ENCODE measurements at places on chromosomes 7 and 10.

- peak; percentile 79 for DNase-seq
These were observed 8.7 kb upstream of the BHLHA15 start for GRCh38 chr7:98202367-98203195.

- DNase-seq = peak; percentile 45
These were observed 6.1 kb upstream of the UBE2H start for GRCh38 chr7:129958643-129959470.

DNA sequence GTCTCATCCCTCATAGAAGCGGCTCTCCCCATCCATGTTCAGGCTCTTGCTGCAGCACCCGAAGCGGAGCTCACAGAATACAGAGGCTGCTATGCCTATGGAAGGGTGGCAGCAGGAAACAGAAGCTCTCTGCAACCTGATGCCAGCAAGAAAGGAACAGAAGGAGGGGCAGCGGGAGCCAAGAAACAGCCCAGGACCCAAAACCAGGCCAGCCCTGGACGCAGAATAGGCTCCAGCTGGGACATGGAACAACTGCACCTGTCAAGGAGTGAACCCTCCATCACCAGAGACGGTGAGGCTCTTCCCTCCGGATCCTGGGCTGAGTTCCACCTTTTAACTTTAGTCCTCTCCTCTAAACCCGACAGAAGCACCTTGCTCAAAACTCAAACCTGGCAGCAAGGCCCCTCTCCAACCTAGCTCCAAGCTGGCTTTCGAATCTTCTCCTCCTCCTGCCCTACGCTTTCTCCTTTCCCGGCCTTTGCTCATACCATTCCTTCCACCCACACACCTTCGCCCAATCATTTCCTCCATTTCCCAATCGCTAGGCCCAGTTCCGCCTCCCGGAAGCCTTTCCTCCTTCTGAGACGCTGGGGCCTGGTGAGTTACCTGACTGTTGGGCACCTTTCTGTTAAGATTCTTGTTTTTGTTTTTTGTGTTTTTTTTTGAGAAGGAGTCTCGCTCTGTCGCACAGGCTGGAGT, 122.8 kb upstream of the ZNF92 start:
- no peak for DNase-seq

DNA sequence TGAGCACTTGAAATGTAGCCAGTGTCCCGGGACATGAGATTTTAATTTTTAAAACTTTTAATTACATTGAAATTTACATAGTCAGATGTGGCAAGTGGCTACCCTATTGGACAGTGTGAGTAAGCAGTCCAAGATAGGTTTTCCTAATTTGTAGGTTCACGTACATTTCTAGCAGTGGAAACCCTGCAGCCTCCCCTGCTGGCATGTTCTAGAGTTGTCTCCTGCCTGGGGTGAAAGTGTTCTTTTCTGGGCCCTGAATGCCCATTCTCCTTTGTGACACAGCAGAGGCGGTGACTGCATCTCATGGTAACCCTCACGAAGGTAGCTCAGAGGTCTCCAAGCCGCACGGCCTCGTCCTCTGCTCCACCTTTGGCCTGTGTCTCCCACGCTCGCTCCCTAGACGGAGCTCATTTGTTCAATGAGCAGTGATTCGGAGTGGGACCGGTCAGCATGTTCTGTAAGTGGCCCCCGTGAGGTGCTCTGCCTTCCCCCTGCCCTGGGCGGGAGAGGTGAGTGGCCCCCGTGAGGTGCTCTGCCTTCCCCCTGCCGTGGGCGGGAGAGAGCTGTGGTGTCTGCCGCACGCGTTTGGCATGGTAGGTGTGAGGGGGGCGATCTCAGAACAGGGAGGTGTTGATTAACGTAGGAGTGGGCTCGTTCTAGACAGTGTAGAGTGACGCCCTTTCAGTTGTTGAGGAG, 18.0 kb downstream of the WDR37 start:
- DNase-seq = no peak

GRCh38 chr7:130944997-130945396, 211.0 kb upstream of the KLF14 start:
- no peak for DNase-seq
